IMR-90 (cell line): ENCODE measurements at places on chromosomes 13 and 19. TPM values are rescaled to one million over a fixed set of nuclear protein-coding genes. Genes with fewer than 3 reads are reported as not detected.

The CFD gene
- 1.1 and 1.4 TPM in 2 replicates for total RNA-seq

- DNase-seq: no peak
- no peak overlapping the region for H3K4me3 ChIP-seq
- H3K4me1 ChIP-seq: no peaks in the 10 kb centered on the region
- H3K27ac ChIP-seq: no peak overlapping the region
- H3K36me3 ChIP-seq: no peaks in the 10 kb centered on the region
Measured at GRCh38 chr19:465056-465816, 4.4 kb upstream of the SHC2 start.

- H3K4me1 ChIP-seq: no peaks in the 10 kb centered on the region
- no peaks in the 10 kb centered on the region for H3K36me3 ChIP-seq
- H3K4me3 ChIP-seq: no peak overlapping the region
- peaks cover 21% of the 10 kb centered on the region for H3K27me3 ChIP-seq
- DNase-seq: no peak
Measured at GRCh38 chr13:45781553-45782326, 69.8 kb downstream of the SIAH3 start.

The ZNF221 gene
- 10.3 and 10.6 TPM in 2 replicates for total RNA-seq

- no peak overlapping the region for H3K27ac ChIP-seq
- no peak overlapping the region for H3K4me3 ChIP-seq
- H3K4me1 ChIP-seq: no peaks in the 10 kb centered on the region
- peaks cover 3% of the 10 kb centered on the region for H3K27me3 ChIP-seq
- no peaks in the 10 kb centered on the region for H3K36me3 ChIP-seq
Measured at GRCh38 chr19:7575434-7576040, 20.1 kb upstream of the CAMSAP3 start.
